ENCODE measurements at places on chromosomes 3 and 15.

DNA sequence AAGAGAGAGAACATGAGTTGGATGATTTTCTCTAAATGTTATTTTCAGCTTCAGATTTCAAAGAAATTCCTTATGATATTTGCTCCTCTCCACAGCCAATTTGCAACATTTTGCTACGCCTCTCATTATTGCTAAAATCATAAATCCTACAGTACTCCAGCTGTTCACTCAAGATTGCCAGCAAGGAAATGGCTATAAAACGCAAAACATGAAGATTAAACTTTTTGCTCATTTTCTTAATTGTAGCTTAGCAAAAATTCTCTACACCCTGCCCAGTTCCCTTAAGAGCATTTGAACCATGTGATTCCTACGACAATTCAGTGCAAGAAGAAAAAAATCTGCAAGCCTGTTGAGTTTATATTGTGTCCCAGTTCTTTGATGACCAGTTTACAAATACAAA, 6.8 kb downstream of the CHRNA3 start:
- no peak for DNase-seq

GRCh38 chr3:23944007-23944783, 891 bp upstream of the NR1D2 start:
- DNase-seq = no peak

DNA sequence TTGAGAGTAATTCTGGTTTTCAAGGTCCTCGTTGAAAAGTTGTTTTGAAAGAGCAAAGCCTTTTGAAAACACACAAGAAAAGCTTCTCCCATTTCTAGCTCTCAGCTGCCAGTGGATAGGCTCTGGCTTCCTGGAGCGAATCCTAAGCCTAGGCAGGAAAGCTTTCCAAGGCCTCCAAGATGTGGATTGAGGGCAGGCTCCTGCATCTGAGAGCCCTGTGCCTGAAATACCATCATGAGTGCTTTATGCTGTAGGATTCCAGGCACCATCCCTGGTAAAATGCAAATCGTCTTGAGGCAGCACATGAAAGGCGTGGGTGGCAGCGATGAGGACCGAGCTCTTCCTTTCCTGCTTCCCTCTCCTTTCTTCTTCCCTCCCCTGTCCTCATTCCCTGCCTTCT, 60.7 kb upstream of the CORO2B start:
- DNase-seq = no peak

DNA sequence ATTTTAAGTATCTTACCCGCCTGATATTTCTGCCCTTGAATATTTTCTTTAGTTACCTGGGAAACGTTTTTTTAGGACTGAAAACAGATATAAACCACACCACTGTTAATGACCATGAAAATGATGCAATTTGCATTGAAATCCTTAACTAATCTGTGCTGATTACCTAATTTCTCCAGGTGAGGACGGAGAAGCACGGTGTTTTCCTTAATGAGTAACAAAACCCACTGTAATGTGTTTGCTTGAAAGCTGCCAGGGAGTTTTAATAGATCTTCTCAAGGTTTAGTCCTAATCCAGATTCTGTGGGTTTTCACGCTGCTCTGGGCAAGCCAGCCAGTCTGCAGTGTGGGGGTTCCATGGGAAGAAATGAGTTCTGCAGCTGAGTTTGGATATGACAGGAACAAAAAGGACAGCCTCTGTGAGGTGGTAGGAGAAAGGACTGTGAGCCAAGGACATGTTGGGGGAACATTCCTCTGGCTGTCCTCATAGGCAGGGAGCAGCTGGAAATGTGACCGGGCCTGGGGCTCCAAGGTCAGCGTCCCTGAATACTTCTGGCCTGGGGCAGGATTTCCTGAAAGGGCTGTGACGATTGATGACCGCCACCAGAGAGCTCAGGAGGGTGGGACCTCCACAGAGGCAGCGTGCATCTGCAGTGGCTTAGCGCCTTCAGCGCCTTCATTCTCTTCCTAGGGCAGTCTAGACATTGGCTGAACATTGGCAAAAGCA, 18.6 kb downstream of the THSD4 start:
- DNase-seq = no peak

- DNase-seq = no peak
These were observed 47.6 kb upstream of the ATP1B3 start for GRCh38 chr3:141828890-141829289.

DNA sequence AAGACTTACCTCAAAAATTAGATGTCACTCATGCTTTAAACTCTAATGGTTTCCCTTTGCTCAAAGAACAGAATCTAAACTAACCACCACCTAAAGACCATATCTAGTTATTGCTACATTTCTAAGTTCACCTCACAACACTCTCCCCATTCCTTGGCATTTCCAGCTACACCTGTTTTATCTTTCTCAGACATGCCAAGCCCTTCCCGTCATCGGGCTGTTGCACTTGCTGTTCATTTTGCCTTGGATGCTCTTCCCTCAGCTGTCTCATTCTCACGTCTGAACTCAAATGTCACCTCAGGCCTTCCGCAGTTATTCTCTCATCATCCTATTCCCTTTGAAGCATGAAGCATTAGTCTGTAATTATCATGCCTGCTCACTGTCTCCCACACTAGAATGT, 1.1 kb upstream of the ACTR8 start:
- no peak for DNase-seq

GRCh38 chr15:91132079-91132478, 32.0 kb downstream of the SV2B start:
- no peak for DNase-seq

DNA sequence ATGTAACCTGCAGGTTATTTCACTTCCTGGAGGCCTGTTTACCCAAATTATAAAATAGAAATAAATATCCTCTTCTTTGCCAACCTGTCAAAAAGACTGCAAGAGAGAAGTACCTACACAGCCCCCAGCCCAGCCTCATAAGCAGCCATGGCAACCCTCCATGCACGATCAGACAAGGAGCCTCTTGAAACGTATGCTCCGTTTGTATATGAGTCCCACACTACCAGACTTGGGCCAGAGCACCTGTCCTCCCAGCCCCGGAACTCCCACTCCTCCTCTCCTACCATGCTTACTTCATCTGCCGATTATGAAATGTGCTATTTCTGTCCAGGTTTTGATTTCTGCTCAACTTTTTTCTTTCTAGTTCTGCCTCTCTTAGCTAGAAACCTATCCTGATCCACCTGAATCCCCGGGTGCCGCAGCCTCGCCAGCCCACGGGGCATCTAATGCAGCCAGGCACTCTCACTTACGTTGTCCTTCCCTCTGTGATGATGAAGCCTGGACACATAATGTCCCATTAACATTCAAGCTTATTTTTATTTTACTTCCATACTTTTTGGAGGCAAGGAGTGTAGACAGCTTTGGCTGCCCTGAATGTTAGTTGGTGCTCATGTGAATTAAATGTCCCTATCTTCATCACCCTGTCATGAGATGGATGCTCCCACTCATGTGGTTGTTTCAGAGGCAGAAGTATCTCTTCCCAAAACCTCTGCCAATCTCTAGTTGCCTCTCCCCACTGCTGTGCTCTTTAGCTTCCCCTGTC, 73.8 kb downstream of the MB21D2 start:
- no peak for DNase-seq

GRCh38 chr3:126982126-126982470, 817 bp upstream of the PLXNA1 start:
- peak; percentile 36 for DNase-seq

DNA sequence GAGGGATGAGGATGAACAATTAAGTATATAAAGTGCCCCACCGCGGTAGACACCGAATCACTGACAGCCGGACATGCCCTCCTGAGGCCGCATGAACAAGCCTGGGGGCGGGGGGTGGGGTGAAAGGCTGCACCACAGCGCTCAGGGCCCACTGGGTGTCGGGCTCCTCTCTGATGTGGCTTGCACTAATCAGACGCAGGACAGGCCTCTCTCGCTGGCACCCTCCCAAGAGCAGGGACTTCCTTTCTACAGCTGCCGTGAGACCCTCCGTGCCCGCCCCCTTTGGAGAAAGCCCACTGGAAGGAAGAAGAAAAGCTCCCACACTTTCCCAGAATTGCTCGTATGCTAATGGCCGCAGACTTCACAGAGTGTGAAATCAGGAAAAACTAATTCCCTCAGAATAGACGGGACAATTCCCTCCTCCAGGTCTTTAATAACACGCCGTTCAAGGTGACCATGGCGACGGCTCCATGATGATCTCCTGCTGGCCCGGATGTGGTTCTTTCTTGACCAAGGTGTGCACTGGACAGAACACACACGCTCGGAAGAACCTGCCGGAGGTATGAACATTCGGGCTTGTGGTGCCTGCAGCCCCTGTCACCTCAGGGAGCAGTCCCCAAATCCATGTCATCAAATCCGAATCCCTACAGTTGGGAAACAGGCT, 32.0 kb downstream of the IQSEC1 start:
- DNase-seq = no peak

- DNase-seq = no peak
These were observed 86.6 kb upstream of the HES1 start for GRCh38 chr3:194049394-194049793.

DNA sequence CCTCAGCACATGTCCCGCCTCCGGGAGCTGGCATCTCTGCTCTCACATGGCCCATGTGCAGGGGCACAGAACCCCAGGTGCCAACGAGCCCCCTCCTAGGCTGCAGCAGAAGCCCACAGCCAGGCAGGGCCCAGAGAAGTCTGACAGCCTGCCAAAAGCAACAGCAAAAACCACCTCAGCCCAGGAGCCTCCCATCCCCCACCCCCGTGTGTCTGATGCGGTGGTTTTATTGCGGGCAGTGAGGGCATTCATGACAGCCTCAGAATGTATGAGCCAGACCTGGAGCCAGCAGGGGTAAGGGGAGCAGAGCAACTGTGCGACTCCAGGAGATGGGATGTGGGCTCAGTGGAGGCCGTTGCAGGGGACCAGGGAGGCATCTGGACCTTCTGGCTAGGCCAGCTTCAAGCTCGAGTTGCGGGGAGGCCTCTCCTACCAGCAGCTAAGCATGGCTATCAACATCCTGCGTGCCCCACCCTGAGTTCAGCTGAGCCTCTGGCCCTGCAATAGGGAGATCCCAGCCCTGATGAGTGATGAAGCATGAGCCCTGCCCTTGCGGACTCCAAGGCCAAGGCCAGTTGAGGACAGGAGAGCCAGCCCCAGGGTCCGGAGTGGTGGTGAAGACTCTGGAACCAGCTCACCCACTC, 52.5 kb downstream of the CYP11A1 start:
- peak; percentile 37 for DNase-seq

DNA sequence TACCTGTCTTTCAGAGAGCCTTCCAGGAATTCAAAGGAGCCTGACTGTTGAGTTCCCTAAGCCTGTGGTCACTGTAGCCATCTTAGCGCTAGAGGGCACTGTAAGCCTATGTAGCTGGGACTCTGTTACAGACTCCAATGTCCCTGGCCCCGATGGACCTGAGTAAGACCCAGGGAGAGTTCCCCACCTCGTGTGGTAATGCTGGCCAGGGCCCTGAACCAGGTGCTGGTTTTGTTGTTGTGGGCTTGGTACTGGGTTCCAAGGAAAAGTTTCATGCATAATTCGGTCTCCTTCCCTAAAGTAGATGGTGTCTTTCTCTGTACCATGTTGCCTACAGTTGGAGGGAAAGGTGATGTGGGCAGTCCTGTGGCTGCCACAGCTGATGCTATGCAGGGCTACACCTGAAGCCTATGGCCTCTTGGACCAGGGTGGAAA, 32.4 kb downstream of the CDAN1 start:
- peak; percentile 28 for DNase-seq

DNA sequence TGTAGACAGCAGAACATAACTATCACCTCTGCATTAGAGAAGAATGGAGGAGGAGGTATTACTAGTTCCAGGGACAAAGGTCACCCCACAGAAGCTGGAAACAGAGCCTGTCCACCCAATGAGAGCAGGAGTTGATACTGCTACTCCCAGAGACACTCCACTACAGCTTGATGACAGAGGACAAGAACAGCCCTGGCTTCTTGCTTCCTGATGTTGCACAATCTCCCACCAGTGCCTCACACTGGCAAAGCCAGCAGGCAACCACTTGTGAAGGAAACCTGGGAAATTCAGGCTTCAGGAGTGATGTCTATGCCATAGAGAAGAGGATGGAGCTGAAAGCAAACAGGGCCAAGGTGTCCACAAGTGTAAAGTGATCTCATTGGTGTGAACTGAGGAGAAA, 78.0 kb upstream of the POU1F1 start:
- DNase-seq = no peak

DNA sequence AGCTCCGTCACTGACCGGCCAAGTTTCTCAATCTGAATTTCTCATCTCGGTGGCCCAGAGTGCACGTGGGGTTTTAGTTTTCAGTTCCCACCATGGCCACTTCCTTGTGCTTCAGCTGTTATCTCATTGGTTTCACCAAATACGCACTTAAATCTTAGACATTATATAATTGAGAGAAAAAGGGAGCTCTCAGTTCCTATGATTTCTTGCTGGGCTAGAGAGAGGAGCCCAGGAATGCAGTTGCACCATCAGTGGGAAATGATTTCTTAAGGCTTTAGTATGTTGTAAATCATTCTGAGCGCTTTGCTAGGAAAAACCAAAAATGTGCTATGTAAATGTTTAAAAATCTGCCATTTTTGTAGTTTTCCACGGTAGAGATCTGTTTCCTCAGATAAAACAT, 53.2 kb downstream of the OXNAD1 start:
- DNase-seq = no peak

DNA sequence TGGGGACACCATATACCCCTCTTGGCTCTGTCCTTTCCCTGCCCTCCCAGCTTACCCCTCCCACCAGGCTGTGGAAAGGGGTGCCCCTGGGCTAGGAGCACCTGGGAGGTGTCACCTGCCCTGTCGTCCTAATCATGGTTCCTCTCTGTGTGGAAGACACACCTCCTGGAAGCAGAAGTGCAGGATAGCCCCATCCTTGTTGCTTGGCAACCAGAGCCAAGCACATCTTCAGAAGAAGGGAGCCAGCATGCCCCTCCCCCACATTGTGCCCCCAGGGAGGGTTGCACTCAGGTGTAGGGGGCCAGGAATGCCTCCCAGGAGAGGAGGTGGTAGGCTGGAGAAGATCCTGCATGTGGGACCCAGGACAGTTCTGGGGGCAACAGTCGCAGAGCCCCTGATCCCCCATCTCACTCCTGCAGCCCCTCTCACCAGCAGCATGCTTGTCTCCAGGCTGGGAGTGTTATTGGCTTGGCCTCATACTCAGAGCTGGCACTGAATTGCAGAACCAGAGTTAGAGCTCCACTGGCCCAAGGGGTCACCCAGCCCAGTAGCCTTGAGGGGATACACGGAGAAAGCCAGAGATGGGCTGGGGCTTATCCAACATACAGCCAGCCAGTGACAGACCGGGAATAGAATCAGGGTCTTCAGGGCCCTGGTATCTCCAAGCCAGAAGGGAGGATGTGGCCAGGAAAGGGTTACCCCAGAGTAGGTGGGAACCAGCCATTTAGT, 8.4 kb downstream of the RAB6B start:
- DNase-seq = no peak

GRCh38 chr3:29290596-29290995, 9.7 kb downstream of the RBMS3 start:
- no peak for DNase-seq
